NCI-H1417 treated with DMSO at 0.1 percent for 48 hours (cell line): ENCODE measurements at places on chromosomes 16 and 17.

GRCh38 chr17:31480067-31480466 lies 88.6 kb downstream of the RAB11FIP4 start:
- no peak for DNase-seq

GRCh38 chr17:31857920-31858641 lies 963 bp downstream of the COPRS start:
- DNase-seq, result no peak

DNA sequence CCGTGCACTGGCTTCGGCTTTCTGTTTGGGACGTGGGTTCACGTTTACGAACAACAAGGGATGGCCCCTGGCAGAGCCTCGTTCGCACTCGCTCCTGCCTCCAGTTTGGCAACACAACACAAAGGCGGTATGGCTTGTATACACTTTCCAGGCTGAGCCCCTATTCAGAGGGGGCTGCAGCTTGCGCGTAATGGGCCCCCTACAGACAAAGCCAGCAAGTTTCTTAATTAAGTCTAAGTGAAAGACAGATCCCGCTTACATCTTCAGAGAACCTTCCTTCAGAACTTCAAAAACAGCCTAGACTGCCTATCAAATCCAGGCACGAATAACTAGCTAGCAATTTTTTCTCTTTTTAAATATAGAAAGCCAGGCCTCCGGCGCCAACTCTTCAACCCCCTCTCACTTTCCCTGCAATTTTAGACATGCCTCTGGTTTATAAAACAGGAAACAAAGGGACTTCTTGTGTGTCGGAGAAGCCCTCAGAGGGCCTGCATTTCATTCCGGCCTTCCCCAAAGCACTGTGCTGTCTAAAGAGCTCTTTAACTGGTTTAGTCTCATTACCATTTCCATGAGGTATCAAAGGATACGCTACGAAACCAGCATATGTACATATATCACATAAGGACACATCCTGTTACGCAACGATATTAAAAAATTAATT lies 244.9 kb downstream of the STX8 start:
- DNase-seq, result no peak

- no peak for DNase-seq
These were observed 16.7 kb downstream of the ZFPM1 start for GRCh38 chr16:88469615-88470395.

- no peak for DNase-seq
These were observed 3.2 kb upstream of the HOXB9 start for GRCh38 chr17:48629411-48629759.

DNA sequence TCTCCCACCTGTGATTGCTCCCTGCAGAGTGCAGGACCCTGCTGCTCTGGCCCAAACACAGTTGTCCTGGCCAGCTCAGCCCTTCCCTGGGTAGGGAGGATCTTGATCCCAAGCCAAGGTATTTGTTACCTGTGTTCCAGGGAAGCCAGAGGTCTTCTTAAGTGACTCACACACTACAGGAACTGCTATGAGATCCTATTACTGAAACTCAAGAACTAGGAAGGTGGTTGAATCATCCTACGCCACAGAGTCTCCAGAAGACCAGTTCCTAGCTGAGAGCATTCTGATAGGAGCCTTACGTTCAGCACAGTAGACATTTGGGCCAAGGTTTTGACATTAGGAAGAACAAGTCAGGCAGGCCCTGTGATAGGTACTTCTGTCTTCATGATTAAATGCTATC lies 12.0 kb downstream of the CHST6 start:
- no peak for DNase-seq

- no peak for DNase-seq
These were observed 33.8 kb upstream of the CCL22 start for GRCh38 chr16:57324749-57325148.
